ELF-1 (cell line): ENCODE measurements at places on chromosomes 13 and 19.

- no peak for DNase-seq
These were observed 117.7 kb upstream of the CACNA1A start for GRCh38 chr19:13623716-13624710.

DNA sequence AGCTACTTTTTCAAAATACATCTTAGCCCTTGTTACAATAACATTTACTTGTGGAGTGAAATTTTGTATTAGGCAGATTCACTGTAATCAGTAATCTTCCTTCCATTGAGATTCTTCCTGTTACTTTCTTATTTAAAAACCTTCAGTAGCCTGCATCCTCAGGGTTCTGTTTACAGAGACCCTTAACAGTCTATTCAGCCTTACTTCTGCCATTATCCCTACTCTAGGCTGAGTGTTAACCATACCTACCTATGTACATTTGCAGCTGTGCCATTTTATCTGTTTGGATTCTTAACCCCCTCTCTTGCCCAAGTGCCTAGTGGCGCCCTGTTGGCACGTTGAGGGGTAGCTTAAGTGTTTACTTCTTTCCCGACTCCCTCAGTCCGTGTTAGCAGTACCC lies 71.9 kb downstream of the LRCH1 start:
- no peak for DNase-seq

GRCh38 chr19:47587295-47587694 lies 14.3 kb upstream of the ZNF541 start:
- DNase-seq, result no peak

- no peak for DNase-seq
These were observed 5.8 kb upstream of the ONECUT3 start for GRCh38 chr19:1747285-1748114.

DNA sequence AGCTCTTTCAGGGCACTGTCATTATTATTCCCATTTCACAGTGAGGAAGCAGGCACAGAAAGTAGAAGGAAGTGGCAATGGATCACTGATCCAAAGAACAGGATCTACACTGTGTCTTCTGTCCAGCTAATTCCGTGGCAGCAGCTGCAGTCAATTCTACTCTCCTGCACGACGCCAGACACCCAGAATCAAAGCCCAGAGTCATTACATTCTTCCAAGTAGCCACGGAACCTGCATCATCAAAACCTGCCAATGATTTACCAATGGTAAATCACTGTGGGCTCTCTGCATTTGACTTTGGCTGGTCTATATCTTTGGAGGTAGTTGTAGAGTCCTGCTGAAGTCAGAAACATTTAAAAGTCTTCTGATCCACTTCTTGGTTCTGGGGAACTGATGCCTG lies 767.7 kb downstream of the LIG4 start:
- DNase-seq, result no peak

DNA sequence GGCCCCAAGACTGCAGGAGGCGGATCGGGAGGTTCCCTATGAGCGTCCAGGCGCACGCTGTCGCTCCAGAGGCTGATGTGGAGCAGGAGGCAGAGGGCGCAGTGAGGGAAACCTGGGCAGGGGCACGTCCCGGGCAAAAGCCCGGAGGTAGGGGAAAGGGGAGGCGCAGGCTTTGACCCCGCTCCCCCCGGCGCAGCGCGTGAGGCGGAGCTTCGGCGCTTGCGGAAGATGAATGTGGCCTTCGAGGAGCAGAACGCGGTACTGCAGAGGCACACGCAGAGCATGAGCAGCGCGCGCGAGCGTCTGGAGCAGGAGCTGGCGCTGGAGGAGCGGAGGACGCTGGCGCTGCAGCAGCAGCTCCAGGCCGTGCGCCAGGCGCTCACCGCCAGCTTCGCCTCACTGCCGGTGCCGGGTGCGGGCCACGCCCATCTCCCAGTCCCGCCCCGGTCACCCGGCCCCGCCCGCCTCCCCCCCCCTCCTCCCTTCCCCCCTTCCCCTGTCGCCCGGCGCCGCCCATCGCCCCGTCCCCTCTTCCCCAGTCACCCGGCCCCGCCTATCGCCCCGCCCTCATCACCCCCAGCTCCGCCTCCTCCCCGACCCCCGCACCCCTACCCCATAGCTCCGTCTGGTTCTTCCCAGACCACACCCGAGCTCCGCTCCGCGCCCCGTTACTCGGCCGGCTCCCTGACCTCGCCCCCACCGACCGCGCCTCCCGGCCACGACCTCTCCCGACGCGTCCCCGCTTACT lies 4.1 kb downstream of the HMG20B start:
- DNase-seq, result peak; percentile 75

- no peak for DNase-seq
These were observed 44.8 kb upstream of the ARGLU1 start for GRCh38 chr13:106612688-106613087.

DNA sequence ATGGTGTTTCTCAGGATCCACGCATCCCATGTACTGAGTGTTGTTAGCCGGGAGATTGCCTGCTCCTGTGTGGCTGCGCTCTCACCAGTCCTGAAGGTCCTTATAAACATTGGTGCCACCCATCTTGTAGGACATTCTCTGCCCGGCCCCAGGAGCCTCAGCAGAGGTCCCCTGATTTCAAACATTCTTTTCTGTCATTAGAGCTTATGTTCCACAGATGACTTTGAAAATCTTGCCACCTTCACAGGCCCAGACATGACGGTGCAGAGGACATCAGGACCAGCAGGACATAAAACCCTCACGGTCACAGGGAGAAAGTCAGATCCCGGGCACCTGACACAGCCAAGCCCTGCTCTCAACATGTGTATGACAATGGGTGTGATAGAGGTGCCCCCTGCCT lies 33.2 kb upstream of the PEPD start:
- no peak for DNase-seq

GRCh38 chr13:44075113-44075512 lies 195.4 kb downstream of the LACC1 start:
- DNase-seq, result no peak

DNA sequence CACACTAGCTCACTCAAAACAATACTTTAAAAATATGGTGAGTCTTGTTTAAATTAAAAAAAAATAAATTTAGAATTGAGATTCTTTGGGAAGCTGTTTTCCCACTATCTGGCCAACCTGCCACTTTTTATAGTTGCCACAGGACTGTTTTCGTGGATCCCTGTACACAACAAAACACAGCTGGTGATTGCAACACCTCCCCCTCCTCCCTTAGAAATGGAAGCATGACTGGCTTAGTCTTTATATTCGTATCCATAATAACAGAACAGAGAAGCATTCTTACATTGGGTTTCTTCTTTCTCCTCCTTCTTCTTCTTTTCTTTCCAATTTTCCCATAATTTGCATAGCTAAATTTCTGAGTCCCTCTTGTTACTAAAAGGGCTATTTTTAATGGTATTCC lies 79.5 kb upstream of the GJB6 start:
- DNase-seq, result no peak

- DNase-seq, result no peak
These were observed 96.2 kb upstream of the SERP2 start for GRCh38 chr13:44277459-44277858.

GRCh38 chr13:99383946-99384345 lies 76.7 kb upstream of the GPR183 start:
- no peak for DNase-seq

- DNase-seq, result no peak
These were observed 37.7 kb downstream of the CNMD start for GRCh38 chr13:52701728-52702465.

- peak; percentile 67 for DNase-seq
These were observed 44.4 kb upstream of the NPAS1 start for GRCh38 chr19:46975011-46975924.

- DNase-seq, result peak; percentile 55
These were observed 671 bp downstream of the MCOLN1 start for GRCh38 chr19:7522923-7523667.

DNA sequence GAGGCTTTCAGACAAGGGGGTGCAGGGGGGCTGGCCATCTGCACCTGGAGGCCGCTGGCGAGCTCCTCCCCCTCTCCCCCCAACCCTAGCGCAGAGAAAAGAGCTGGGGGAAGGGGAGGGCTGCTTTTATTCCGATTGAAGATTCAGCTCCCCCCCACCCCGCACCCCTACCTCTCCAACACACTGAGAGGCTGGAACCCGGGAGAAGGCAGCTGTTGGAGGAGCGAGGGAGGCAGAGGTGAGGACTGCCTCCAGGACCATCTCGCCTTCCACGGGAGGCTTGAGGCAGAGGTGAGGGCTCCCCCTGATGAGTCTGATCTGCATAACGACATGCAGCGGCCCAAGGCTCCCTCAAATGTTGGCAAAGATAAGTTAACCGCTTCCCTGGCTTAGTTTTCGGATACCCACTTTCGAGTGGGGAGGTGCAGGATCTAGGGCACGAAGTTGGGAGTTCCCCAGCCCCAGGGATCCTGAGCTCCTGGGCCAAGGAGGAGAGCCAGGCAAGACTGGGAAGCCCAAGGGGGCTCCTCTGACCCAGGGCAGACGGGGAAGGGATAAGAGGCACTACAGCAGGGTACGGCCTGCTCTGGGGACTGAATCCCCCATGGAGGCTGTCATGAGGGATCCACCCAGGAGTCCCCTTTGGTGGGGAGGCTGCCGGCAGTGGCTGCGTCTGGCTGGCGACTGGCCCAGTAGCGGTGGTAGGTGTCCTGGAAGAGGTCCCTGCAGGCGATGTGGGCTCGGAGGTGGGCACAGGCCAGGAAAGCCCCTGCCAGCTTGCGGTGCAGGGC lies 1.2 kb upstream of the NUMBL start:
- peak; percentile 15 for DNase-seq

- no peak for DNase-seq
These were observed 932.5 kb upstream of the MIR17HG start for GRCh38 chr13:90414691-90415596.

GRCh38 chr13:87129602-87130300 lies 541.4 kb upstream of the SLITRK5 start:
- DNase-seq, result no peak

DNA sequence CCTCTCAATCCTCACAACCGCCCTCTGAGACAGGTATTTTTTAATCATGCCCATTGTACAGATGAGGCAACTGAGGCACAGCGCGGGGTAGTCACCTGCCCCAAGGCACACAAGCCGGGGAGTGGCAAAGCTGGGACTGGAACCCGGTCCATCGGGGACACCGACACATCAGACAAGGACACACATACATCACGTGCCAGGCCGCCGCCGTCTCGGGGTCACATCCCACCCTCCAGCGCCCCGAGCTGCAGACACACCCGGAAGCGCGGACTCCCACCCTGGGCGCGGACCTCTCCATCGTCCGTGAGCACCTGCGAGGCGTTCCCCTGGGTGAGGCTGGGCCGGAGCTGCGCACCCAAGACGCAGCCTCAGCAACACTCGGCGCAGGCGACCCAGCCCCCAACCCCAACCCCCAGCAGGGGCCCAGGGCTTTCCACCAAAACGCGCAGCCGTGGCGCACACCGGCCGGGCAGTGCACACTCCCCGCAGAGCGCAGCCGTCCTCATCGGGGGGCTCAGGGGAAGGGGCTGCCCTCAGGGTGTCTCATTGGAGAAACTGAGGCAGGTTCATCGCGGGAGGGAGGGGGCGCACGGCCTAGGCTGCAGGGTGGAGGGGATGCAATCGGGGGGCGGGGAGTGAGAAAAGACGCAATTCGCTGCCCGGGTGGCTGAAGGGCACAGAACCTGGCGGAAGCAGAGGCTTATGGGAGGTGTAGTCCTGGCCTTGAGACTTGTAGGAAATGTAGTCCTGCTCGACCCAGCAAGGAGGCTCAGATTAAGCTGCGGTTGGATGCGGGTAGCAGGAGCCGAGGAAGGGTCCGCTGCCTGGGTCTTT lies 1.9 kb upstream of the LMTK3 start:
- DNase-seq, result peak; percentile 79

DNA sequence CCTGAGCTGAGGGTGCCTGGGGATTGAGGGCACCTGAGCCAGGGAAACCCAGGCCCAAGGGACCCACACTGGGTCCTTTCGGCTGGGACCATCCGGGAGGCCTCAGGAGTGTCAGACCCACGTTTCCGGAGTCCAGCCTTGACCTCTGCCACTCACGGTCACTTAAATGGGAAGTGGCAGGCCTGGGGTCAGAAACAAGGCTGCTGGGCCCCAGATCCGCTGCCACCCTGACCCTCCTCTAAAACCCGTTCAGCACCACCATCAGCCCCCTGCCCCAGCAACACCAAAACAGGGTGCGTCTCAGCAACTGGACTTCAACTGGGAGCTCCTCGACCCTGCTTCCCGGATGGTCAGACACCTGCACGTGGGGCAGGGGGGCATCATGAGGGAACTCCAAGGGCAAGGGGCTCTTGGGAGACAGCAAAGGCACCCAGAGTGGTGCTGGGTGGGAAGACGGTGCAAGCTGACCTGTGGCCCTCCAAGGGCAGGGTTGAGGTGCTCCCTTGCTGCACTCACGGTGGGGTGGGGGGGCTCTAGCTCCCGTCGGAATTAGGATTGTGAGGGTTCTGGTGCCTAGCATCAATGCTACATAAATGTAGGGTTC lies 1.2 kb upstream of the PLPP2 start:
- DNase-seq, result no peak
